ENCODE measurements at places on chromosomes 1 and 21.

DNA sequence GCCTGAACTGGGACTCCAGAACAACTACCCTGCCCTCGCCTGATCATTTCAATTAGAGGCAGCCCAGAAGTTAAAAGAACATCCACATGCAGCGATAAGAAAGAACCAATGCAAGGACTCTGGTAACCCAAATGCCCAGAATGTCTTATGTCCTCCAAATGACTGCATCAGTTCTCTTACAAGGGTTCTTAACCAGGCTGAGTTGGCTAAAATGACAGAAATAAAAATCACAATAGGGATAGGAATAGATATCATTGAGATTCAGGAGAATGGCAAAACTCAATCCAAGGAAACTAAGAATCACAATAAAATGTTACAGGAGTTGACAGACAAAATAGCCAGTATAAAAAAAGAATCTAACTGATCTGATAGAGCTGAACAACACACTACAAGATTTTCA is 80.1 kb upstream of the PTGFR start:
- DNase-seq = no peak

- DNase-seq = peak; percentile 90
These were observed 24.5 kb downstream of the LAMB3 start for GRCh38 chr1:209627732-209628196.

GRCh38 chr1:6094246-6094645 is 48.6 kb downstream of the KCNAB2 start:
- no peak for DNase-seq

GRCh38 chr1:198156111-198156744 is 570 bp upstream of the NEK7 start:
- DNase-seq = peak; percentile 73

DNA sequence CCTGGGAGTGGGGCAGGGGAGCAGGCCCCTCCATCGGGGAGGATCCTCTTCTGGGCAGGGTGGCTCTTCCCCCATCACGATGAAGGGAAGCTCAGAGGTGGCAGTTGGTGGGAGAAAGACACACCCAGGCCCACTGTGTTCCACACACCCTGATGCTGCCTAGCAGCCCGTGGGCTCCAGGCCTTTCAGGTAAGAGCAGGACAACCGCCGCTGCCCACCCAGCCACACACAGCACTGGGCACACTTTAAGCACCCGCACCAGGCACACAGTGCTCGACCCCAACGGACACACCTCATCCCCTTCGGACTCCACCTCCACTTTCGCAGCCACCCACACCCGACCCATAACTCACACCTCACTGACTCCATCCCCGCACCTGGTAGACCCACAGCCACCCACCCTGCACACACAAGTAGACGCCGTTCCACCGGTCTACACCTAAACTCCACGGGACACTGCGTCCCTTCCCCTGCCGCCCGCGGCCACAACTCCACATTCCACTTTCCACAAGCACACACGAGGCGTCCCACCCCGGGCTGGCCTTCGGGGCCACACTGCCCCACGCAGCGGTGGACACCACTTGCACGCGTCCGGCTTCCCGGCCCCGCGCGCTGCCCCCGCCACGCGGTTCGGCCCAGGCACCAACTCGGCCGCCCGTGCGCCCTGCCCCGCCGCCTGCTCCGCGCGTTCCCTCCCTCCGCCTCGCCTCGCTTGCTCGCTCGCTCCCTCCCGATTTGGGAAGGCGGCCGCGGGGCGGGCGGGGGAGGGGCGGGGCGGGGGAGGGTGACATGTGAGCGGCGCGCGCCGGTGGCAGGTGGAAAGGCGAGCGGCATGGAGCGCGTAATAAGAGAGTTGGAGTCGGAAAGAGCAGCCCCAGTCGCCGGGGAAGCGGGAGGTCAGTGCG is at the start of gene KCNQ4:
Gene KCNQ4 (plus strand): TSS at position 787 of the 905 bp plus-strand sequence. CDS start 307 bp downstream, outside the sequence.
- peak; percentile 50 for DNase-seq

- no peak for DNase-seq
These were observed 8.4 kb downstream of the PABPC4 start for GRCh38 chr1:39568208-39568607.

- no peak for DNase-seq
These were observed 103.9 kb upstream of the IRF2BP2 start for GRCh38 chr1:234713859-234714258.

- DNase-seq = no peak
These were observed 12.5 kb downstream of the GPR137B start for GRCh38 chr1:236154671-236155398.

- no peak for DNase-seq
These were observed 10.1 kb upstream of the PSMG1 start for GRCh38 chr21:39193380-39193779.

GRCh38 chr1:110060034-110060661 is 10.3 kb downstream of the ALX3 start:
- peak; percentile 84 for DNase-seq

DNA sequence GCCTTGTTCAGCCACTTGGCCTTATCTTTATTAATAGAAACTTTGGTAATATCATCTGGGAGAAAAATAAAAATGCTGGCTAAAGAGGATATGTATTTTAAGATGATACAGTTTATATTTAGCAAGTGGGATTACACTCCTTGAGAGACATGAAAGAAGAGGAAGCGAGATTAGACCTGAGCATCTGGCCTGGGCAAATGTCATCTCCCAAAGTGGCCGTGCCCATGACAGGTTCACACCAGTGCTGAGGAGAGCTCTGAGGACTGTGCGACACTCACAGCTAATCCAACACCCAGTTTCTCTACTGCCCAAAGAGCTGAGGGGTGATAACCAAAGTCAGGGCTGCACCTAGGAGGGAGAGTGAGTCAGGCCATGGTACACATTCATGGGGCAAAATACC is 121.7 kb upstream of the DUSP10 start:
- no peak for DNase-seq

Data from GM13976 (cell line).